ENCODE measurements at places on chromosomes 7 and 10.

DNA sequence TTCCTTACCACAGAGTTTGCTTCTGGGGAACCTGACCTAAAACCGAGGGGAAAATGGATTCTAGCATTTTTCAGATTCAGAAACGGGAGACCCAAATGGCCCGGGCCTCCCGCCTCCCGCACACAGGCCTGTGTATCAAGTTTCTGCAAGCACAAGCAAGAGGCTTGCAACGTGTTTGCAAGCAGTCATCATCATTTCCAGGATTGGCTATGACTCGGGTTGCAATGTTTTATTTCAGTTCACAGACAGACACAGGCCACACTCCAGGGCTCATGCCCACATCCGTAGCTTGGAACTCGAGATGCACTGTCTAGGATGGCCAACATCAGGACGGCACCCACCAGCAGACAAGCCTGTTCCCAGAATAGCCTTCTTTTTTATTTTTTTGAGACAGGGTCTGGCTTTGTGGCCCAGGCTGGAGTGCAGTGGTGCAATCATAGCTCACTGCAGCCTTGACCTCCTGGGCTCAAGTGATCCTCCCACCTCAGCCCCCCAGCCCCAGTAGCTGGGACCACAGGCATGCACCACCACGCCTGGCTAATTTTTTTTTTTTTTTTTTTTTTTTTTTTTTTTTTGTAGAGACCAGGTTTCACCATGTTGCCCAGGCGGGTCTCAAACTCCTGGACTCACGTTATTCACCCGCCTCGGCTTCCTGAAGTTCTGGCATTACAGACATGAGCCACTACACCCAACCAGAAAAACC is 68.1 kb upstream of the FOXK1 start:
- no peak for DNase-seq

- no peak for DNase-seq
Observed at GRCh38 chr7:101125989-101126650, 784 bp upstream of the SERPINE1 start.

- no peak for DNase-seq
Observed at GRCh38 chr10:98254234-98254974, 13.6 kb downstream of the LOXL4 start.

DNA sequence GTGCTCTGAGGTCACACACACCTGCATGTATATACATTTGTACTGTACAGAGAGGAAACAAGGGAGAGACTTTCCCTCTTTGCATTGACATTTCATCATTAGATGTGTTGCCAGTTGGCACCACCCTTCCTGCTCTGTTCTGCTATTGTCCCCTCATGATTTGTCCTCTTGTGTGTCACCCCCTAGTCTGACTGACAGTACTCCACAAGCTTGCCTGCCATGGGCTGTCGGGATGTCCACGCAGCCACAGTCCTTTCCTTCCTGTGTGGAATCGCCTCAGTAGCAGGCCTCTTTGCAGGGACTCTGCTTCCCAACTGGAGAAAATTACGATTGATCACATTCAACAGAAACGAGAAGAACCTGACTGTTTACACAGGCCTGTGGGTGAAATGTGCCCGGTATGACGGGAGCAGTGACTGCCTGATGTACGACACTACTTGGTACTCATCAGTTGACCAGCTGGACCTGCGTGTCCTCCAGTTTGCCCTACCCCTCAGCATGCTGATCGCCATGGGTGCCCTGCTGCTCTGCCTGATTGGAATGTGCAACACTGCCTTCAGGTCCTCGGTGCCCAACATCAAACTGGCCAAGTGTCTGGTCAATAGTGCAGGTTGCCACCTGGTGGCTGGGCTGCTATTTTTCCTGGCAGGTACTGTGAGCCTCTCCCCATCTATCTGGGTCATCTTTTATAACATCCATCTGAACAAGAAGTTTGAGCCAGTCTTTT is 9.4 kb downstream of the CLDN12 start:
- DNase-seq, result no peak

GRCh38 chr7:135672560-135673359 is 10.4 kb downstream of the STMP1 start:
- no peak for DNase-seq

GRCh38 chr10:61897671-61898434 is 3.6 kb upstream of the ARID5B start:
- DNase-seq, result peak; percentile 5

GRCh38 chr10:17476073-17476472 is 21.7 kb upstream of the ST8SIA6 start:
- no peak for DNase-seq

- no peak for DNase-seq
Observed at GRCh38 chr7:7751243-7752092, 33.1 kb upstream of the RPA3 start.

- DNase-seq, result peak; percentile 44
Observed at GRCh38 chr7:48004638-48005037, 24.3 kb downstream of the SUN3 start.

DNA sequence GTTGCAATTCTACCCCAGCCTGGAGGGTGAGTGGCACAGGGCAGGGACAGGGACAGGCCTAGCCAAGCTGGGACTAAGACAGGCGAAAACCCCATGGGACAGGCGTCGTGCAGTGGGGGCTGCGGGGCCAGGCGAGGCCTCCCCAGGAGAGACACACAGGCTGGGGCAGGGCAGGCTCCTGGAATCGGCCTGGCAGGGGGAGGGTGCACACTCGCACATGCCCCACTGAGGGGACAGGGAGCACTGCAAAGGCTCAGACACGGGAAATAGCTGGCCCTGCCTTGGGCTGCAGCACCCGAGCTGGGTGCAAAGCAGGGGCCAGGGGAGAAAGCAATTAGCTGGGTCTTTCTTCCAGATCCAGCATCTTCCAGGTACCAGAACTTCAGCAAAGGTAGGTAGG is 10.4 kb downstream of the LAT2 start:
- DNase-seq, result no peak

- peak; percentile 95 for DNase-seq
Observed at GRCh38 chr7:142384493-142384922, 126.7 kb upstream of the PRSS58 start.

GRCh38 chr10:125533866-125534265 is 149.1 kb downstream of the TEX36 start:
- DNase-seq, result no peak

- DNase-seq, result no peak
Observed at GRCh38 chr7:13880789-13881188, 108.7 kb downstream of the ETV1 start.
